ENCODE measurements at places on chromosomes 2 and 18.
A peak's percentile ranks its signal among the peaks of the same experiment; 100 is the strongest.

DNA sequence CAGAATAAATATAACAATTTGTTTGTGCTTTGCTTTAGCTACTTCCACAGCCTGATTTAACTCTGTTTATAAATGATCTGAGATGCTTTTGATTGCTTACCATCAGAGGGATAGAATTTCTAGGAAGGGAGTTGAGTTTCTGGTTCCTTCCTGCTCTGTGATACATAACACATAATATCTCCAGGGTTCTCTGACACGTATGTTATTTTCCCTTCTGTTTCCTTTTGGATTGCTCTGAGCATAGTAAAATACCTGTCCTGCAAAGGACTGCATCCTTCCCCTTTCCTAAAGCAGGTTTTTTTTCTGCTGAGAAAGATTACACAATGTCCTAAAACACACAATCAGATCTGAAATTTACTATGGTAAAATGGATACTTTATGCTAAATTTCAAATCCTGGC lies 76.1 kb downstream of the CABYR start:
- DNase-seq, result no peak

DNA sequence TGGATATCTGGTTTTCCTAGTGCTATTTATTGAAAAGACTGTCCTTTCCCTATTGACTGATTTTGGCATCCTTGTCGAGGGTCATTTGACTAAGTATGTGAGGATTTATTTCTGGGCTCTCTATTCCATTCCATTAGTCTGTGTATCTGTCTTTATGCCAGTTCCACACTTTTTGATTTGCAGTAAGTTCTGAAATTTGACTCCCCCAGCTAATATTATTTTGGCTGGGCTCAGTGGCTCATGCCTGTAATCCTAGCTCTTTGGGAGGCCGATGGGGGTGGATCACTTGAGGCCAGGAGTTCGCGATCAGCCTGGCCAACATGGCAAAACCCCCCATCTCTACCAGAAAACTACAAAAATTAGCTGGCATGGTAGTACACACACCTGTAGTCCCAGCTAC lies 46.8 kb upstream of the GAREM2 start:
- DNase-seq, result no peak

DNA sequence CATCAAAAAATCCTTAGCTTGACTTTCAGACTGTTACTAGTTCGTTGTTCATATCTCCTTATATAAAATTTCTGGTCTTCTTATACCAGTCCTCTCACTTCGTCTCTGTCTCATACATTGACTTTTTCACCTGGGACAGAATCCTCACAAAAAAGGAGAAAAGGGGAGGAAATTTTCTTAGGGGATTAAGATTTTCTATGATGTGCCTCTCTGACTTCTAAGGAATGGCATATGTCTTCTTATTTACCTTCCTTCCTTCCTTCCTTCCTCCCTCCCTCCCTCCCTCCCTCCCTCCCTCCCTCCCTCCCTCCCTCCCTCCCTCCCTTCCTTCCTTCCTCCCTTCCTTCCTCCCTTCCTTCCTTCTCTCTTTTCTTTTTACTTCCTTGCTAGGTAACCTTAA lies 27.9 kb downstream of the KCNE4 start:
- no peak for DNase-seq

GRCh38 chr2:66525606-66526005 lies 90.7 kb downstream of the MEIS1 start:
- DNase-seq, result no peak

DNA sequence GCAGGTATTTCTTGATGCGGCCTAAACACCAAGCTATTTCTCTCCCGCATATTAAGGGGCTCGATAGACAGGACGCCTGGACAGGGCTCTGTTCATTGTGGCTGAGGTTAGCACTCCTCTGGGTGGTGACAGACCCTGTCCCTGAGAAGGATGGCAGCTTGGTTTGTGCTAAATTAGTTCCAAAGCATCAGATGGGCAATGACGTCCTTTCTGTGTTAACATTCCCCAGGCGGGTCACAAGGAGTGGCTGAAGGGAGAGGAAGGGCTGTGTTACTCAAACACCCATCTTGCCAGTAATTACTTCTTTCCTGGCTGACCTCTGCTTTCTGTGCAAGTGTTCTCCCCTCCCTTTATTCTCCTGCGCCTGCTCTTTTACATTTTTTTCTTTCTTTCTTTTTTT lies 75.0 kb downstream of the TMEM247 start:
- peak; percentile 18 for DNase-seq

DNA sequence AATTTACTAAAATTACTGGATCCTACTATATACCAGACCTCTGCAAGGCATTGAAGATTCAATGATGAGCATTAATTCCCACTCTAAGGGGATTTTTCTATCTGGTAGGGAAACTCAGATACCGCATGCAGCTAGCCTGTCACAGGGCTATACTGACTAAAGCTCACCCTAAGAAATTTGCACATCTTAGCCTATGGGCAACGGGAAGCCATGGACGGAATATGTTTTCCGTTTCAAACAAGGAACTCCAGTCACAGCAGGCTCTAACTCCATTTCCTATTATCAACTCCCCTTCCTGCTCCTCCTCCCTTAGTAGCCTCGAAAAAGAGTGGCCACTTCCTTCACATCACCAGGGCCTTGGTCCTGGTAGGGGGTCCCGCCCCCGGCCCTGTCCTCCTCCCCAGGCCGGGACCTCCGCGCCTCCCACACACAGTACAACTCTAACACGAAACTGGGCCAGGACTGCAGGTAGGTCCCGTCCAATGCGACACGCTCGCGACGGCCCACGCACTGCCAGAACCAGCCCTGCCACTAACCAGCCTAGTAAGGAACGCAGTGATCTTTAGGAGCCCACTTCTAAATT lies 659 bp upstream of the COX5B start:
- no peak for DNase-seq

- peak; percentile 4 for DNase-seq
Observed at GRCh38 chr2:101983928-101984327, 7.8 kb upstream of the IL1R2 start.

- DNase-seq, result no peak
Observed at GRCh38 chr18:70422391-70422965, 133.6 kb downstream of the SOCS6 start.

DNA sequence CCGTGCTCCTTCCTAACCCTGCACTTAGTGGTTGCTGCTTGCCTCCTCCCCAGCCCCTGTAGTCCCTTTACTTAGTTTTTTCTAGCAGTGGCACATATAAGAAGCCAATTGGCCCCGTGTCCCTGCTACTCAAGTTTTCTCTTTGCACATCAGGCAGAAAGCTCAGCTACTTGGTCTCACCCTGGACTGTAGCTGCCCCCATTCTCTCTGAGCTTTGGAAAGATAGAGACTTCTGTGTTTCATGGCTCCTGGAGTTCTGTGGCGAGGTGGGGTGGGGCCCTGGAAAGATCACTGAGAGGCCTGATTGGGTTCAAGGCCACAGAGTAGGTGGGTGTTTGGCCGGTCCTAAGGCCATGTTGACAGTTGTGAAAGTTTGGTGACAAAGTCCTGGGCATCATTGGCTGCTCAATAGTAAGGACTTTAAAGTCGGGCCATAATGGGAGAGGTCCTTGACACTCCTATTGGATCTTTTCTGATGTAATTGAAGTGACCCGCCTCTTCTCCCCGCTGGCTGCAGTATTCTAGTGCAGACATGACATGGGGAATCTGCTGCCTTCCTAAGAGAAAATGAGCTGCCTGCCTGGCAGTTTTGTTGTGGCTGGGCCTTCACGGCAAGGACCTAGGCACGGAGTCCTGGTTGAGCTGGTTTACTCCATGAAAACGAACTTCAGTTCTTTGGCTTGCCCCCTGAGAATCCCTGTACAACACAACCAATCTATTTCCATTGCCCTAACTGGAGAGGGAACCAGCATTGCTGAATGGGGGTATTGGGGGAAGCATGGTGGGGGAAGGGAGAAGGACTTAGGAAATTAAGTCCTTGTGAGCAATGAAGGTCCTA lies 26.2 kb upstream of the CYP27A1 start:
- no peak for DNase-seq

GRCh38 chr2:187627153-187627552 lies 72.9 kb upstream of the TFPI start:
- DNase-seq, result no peak

DNA sequence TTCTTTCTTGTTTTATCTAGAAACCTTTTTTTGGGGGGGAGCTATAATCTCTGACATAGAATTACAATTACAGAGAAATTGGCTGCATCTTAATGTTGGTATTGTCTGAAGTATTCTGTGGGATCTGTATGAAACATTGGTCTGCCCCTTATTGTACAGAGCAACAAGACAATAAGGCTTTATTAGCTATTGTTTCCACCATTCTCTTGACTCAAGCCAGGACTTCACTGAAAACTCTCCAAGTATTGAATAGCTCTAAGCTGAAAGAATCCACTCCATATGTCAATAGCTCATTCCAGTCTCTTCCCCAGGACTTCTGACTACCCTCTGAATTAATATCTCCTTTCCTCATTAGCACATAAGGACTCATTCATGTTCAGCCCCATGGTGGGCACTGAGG lies 77.8 kb downstream of the RHBDD1 start:
- no peak for DNase-seq

DNA sequence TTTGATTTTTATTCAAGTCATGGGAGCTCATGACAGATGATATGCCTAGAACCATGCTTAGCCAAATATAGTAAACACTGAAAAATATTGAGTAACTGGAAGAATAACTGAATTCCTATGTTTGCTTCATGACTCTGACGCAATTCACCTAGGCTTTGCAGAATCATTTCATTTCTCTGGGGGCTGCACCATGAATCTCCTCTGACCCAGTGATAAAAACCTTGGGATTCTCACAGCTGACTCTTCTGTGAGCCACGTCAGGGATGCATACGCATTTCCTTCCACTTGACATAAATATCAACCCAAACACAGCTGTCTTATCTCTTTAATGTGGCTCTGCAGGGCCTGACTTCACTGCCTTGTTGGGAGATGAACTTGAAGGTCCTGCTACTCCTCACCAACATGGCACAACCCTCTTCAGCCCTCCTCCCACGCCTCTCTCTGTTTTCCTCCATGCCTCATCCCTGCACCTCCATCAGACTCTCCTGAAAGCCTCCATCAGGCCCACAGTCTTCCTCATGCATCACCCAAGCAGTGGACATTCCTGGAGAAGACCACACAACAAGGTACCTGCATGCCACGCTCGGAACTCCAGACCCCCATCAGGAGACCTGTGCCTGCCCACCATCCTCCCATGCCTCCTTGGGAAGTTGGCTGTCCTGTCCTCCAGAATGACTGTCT lies 29.8 kb downstream of the COL6A3 start:
- no peak for DNase-seq

DNA sequence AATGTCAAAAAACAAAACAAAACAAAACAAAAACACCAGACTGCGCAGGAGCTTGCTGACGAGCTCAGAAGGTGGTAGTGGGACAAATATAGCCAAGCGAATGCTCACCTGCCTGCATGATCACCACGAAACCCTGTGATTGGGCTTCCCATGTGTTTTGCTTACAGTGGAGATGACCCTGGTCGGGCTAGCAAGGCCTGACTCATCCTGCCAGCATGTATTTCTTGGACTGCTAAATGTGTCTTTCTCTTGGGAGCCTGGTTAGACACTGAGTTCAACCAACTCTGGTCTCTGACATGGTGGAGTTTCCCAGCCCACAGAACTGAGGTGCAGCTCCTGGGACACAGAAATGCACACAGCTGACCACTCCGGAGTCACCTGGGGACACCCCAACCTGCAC lies 30.7 kb upstream of the DUSP2 start:
- DNase-seq, result no peak

GRCh38 chr2:71903841-71904240 lies 243.8 kb downstream of the CYP26B1 start:
- DNase-seq, result no peak

DNA sequence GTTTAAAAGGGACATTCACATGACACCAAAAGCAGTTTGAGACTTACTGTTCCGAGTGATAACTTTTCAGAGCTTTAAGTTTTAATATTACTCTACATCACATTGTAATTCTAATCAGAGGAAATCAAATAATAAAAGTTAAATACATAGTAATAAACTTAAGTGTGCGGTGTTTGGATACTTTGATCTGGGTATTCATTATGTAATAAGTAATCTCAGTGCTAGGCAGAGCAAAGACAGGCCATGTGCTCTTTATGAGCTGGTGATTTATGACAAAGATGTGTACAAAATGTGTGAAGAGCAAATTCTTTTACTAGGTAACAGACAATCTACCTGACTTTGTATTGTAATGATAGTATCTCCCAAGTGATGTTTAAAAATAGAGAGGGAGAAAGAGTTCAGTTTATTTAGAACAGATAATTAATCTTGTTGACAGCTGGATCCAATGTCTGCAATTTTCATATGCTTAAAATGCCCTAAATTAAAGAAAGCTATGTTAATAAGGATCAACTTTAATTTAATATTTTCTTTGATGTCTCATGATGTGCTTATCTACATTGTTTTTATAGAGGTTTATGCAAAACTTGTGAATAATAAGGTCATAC lies 4.4 kb downstream of the CFAP221 start:
- no peak for DNase-seq

GRCh38 chr2:101617796-101618195 lies 79.7 kb upstream of the MAP4K4 start:
- no peak for DNase-seq

DNA sequence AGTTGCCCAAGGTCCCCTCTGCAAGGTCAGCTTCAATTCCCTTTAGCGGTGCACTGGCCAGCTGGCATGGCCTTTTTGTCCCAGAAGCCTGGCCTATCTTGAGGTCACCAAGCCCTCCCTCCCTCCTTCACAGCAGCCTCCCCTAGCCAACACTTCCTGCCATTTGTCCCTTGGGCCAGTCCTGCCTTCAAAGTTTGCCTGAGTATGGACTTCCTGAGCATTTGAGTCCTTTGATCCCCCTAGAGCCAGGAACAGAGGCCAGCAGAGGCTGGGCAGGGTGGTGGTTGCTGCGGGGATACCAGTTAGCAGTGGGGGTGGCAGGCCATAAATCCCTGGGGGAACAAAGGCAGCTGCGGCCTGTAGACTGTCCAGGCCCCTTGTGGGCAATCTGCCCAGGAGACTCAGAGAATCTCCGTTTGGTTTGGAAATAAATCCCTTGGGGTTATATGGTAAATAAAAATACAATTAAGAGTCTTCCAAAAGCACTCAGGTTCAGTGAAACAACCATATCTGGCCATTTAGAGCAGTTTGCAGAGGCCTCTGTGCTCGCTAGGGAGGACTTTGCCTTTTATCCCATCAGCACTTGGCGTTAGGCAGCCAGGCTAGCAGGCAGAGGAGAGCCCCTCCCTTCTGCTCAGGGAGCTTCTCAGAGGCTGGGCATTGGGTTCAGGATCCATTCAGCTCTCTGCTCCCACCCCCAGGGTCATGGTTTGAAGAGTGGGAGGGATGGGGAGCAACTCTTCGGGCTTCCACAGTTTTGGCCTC lies 3.1 kb upstream of the HES6 start:
- no peak for DNase-seq
